ENCODE measurements at places on chromosomes 5 and 9. TPM values are rescaled to one million over a fixed set of nuclear protein-coding genes. Genes with fewer than 3 reads are reported as not detected.

The PCDHA9 gene
- total RNA-seq, result not detected

DNA sequence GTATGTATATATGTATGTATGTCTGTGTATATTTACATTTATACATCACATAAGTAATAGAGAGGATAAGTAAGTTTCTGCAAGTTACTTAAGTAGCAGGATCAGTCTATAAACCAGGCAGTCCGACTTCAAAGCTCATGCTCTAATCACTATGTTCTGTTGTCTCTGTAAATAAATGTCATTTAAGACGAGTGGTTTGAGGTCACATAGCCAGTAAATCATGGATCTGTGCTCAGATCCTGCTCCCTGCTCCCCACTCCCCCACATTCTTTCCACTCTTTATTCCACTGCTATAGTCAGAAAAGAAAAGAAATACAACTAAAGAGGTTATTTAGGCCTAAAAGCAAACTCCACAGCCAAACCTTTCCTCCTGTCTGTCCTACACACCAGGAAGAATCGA is 90.4 kb downstream of the SERINC5 start:
- ATAC-seq, result no peak

- ATAC-seq, result no peak
These were observed 522.5 kb downstream of the TLE4 start for GRCh38 chr9:80094176-80094771.

DNA sequence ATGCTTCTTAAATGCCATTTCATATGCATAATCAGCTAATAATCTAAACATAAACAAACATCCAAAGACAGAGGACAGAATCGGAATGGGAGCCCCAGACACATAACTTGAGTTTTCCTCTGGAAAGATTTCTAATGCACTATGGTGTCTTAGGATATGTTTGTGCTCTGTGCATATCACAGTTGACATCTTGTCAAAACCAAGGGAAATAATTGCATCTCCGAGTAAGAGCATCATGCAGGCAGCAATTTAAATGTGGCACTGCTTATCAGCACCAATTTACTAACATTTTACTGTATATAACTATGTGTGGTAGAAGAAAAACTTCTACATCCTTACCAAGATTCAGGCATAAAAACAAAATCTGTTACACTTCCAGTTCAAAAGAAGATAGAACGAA is 217.9 kb downstream of the GLIS3 start:
- ATAC-seq, result no peak
